PC-9 (cell line): ENCODE measurements at places on chromosomes 1 and 21. TPM values are rescaled to one million over a fixed set of nuclear protein-coding genes. Genes with fewer than 3 reads are reported as not detected.

- DNase-seq, result peak; percentile 34
Observed at GRCh38 chr1:25799935-25800702, at the start of gene SELENON. Gene SELENON (plus strand): TSS chr1:25800193. CDS start chr1:25800231, 38 bp downstream.

DNA sequence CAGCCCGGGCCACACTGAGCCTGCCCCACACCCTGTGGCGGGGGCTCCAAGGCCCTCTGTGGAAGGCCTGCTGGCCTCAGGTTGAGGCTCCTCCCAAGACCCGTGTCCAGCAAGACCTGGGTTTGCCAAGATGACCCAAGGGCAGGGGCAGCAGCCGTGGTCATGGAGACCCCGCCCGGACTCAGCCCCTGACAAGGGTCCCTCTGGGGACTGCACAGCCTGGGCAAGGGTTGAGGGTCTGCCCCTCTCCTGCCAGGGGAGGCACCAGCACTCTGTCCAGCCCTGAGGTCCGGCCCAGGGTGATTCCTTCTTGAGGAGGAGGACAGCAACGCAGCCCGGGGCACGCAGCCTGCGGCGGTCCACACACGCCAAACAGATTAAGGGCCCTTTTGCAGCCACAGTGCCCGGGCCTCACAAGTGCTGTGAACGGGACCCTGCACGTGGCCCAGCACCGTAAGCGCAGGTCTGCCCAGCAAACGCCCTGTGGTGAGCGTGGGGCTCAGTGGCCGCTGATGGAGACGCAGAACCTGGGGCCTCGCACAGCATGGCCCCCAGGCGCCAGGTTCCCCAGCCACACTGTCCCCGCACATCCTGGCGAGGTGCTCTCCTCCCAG is 3.4 kb downstream of the SPATC1L start:
- no peak for DNase-seq

GRCh38 chr1:204709021-204709420 is 23.5 kb upstream of the LRRN2 start:
- DNase-seq, result no peak

DNA sequence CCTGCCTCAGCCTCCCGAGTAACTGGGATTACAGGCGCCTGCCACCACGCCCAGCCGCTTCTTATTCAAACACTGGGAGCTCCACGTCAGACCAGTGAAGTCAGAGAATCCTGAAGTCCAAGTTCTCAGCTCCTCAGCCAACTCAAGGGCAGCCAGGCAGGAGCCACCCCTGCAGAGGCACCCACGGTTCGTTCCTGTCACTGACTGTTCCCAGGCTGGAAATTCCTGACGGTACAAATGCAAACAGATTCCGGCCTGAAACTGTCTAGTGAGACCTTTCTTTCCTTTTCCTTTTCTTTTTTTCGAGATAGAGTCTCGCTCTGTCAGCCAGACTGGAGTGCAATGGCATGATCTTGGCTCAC is 11.7 kb downstream of the SLC35E2B start:
- DNase-seq, result no peak

GJC2 gene
- 2.1 and 3.4 TPM in 2 replicates for total RNA-seq

PTCH2 gene
- 0.28 and 0.83 TPM in 2 replicates for total RNA-seq

SMIM34 gene
- not detected in 2 replicates for total RNA-seq

KRTAP13-2 gene
- not detected in 2 replicates for total RNA-seq

DNA sequence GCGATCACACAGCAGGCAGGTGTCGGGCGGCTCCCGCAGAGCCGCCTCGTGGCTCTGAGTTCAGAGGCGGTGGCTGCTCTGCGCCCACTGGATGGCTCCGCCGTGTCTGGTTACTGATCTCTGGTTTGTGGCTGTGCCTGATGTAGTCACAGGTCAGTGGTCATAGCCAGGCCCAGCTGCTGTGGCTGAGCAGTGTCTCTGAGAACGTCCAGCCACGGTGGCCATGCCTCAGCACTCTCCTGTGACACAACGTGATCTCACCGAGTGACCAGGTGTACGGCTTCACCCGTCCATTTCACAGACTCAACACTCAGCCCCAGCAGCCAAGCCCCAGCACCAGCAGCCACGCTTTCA is 61.2 kb downstream of the KCNN3 start:
- no peak for DNase-seq

- DNase-seq, result no peak
Observed at GRCh38 chr21:44419679-44420078, 35.6 kb upstream of the LRRC3 start.

DNA sequence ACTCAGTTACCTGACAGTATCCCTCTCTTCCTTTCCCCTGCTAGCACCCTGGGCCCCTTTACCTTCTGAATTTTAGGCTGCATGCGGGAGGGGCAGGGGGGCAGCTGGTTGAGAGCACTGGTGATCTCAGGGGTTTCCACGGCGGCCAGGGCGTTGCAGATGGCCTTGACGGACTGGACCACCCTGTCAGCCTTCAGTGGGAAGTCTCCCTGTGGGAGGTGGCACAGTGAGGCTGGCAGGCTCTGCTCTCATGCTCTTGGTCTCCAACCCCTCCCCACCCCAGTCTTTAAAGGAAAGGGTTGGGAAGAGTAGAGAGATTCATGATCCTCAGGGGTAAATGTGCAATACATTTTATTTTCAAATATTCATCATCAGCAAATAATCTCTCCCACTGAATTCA is 36.9 kb downstream of the PIK3C2B start:
- no peak for DNase-seq

DNA sequence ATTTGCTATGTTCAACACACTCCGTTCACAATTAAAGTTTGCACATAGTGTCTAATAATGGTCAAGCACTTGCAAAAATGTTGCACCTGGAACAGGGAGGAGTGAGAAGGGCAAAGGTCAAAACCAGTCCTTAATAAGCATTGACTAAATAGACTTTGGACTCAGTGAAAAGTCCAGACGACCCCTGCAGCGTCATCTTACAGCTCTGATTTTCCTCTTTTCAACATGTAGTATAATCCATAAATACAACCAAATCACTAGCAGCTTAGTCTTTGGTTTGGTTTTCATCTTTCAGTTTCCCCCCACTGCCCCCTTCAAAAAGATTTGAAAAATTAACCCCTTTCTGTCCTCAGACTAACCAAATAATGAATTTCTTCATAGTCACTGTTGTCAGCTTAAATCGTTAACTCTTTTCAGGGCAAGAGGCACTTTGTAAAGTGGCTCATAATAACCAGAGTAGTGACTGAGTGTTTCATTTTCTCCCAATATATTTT is 290.3 kb downstream of the PTPRC start:
- no peak for DNase-seq

DNA sequence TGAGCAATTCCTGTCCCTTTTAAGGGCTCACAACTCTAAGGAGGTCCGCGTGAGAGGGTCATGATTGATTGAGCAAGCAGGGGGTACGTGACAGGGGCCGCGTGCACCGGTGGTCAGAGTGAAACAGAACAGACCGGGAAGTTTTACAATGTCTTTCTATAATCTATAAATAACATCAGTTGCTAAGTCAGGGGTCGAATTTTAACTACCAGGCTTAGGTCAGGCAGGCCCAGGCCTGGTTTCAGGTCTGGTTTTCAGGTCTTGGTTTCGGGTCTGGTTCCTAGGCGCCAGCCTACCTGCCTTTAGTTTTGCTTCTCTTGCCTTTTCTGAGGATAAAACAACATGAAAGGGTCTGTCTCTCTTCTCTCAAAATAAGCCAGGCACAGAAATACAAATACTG is 476.0 kb upstream of the CAMK1G start:
- no peak for DNase-seq

- no peak for DNase-seq
Observed at GRCh38 chr21:24042687-24043086, 1564.6 kb downstream of the MRPL39 start.

GRCh38 chr1:26285366-26286063 is 5.6 kb downstream of the SH3BGRL3 start:
- peak; percentile 34 for DNase-seq

DNA sequence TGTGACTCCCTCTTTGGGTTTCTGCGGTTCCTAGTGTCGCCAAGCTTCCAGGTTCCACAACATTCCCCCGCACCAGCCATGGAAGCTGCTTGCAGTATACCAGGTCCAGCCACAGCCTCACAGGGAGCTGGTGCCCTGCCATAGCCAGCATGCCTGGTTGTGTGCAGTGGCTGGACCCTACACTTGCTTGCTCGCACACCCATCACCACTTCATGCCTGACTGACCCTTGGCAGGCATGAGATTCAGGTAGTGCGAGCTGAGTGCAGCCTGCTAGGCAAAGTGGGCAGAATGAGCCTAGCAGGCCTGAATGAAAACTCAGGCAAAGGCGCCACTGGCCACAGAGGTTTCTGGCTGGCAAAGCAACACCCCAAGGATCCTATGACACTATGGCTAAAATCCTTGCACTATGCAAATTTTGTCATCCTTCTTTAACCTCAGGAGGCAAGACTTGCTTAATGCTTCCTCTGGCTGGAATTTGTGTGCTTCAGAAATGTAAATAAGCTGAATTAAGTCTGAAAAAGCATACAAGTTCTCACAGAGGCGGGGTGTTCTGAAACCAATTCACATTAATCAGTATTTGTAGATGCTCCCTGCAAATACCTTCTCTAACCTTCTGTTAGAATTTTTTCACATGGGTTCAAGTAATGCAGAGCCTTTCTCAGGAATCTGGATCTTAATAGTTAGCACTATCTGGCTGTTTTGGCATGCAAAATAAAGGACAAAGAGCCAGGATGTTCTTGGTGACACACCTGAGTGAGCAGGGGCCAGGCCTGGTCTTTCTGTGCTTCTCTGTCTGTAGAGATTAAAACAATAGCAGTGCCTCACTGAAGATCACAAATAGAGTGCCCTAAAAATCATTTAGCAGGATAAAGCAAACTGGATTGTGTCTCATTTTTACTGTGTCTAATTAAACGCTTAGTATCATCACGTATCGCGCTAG is 256.9 kb downstream of the GPATCH2 start:
- DNase-seq, result no peak

DNA sequence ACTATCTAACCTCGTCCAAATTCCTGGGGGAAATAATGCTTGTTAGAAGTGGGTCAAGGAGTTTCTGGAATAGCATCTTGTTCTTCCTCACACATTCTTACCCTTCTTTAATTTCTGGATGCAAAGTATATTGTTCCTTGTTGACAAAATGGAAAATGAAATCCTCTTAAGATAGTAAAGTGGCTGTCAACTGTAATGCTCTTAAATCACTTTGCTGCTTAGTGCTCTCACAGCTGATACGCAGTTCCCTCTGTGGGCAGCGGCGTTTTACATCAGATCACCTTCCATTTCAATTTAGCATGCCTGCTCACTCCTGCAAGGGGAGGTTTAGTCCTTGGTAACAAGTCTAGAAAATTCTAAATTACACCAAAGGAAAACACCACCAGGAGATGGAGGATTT is 113.1 kb downstream of the DNM3 start:
- DNase-seq, result no peak

DNA sequence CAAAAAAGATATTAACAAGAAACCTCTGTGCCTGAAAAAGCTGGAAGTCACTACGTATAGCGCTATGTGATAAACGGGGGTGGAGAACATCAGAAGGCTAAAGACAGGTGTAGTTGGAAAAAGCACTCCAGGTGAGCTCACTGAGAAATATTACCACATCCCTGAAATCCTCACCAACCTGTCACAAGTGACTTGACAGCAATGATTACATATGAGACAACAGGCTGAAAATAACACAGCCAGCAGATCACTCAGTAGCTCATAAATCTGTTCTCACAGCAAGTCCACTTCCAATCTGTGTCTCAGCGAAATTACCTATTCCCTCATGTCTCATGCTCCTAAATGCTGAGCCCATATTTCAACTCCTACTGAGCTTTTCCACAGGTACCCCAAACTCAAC is 120.5 kb downstream of the UBR4 start:
- no peak for DNase-seq

HNRNPCL1 gene
- total RNA-seq, result not detected in 2 replicates

LHX4 gene
- total RNA-seq, result 0.08 and 0.28 TPM in 2 replicates

- no peak for DNase-seq
Observed at GRCh38 chr1:44270686-44271628, 57.7 kb downstream of the DMAP1 start.

DNA sequence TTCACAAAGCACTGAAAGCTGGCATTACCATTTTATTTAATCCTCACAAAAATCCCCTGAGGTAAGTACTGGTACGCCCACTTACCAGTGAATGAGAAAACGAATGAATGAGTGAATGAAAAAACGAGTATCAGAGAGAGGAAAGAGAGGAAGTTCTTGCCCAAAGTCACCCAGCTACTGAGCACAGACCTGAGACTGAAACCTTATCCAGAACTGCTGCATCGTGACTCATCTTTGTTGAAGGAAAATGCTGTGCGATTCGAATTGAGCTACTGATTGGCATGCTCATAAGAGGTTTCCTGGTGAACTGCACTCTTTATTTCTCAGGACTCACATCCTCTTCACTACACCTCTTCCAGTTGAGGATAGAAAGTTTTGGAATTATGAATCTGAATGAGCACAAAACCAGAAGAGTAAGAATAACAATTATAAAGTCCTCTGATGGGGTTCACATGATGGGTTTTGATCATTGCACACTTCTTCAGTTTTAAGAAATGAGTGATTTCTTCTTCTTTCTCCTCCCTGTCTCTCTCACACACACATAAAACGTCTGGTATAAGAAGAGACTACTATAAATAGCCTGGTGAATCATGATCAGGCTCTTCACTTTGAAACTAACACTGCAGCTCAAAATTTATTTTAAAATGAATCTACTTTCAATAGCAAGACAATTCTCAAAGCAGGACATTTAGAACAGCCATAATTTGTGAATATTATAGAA is 32.1 kb downstream of the IL12RB2 start:
- DNase-seq, result peak; percentile 53

- DNase-seq, result no peak
Observed at GRCh38 chr1:106747791-106748190, 308.7 kb upstream of the PRMT6 start.

DNA sequence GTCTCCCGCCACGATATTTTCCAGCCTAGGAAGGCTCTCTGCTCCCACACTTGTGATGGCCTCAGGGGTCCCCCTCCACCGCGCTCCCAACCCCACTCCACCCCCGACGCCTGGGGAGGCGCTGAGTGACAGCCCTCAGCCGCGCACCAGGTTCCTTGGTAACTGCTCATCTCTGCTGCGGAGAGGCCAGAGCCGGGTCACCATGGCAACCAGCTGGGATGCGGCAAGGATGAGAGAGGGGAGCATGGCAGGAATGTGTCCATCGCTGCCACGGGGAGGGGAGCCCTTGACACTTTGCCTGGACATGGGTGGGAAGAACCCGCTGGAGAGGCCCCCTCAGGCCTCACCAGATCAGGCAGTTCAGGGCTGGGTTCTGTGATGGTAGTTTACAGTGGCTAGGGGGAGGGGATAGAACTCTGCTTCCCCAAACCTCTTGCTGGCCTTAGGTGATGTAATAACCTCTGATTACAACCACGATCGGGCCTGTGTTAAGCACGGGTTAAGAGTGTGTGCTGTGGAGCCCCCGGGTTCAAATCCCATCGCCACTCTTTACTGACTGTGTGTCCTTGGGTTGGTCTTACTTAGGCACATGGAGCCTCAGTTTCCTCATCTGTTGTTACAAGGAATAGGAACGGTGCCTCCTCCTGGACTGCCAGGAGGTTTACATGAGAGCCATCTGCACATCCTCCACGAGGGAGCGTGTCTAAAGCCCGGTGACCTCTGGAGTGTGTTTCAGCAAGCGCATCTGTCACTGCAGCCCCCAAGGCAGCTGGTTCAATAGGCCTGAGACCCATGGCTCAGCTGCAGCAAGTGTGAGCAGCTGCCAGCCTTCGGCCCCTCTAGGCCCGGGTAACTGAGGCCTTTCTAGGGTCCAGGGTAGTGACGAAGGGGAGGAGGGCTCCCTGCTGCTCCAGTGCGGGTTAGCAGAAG is 6.3 kb downstream of the KIF17 start:
- DNase-seq, result no peak

GRCh38 chr21:45161038-45161945 is 86.9 kb downstream of the ADARB1 start:
- no peak for DNase-seq
